ENCODE measurements at places on chromosomes 1 and 21.
A peak's percentile ranks its signal among the peaks of the same experiment; 100 is the strongest.

- DNase-seq: no peak
Measured at GRCh38 chr21:46036696-46037330, 55.2 kb downstream of the COL6A1 start.

DNA sequence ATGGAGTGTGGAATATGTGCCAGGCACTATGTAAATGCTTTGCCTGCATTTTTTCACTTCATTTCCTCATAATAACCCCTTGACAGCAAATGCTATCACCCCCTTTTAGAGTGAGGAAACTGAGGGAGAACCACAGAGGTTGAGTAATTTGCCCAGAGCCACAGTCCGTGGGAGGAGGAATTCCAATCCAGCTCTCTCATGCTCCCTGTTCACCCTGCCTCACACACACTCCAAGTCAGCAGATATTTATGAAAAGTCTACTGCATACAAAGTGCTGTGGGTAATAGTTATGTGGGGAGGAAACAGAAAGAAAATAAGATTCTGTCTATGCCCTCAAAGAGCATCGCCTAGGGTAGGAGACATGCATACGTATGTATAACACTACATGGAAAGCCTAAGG, 30.9 kb upstream of the RBM15 start:
- DNase-seq: no peak

DNA sequence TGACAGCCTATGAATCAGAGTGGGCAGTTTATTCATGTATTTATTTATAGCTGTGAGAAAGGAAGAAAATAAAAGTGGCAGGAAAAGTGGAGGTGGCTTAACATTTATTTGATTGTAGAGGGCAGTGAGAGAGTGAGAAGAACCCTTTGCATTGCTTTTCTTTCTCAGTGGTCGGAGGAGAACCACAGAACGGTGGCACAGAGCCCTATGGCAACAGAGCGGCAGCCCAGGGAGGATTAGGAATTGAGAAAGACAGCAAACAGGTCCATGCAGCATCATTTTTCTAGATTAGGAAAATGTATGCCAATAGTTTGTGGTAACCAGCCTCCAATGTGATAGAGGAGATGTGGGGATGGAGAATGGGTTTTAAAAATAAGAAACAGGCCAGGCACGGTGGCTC, 53.1 kb downstream of the NMNAT2 start:
- DNase-seq: no peak

GRCh38 chr21:31132574-31133242, 94.4 kb upstream of the KRTAP19-8 start:
- DNase-seq: peak; percentile 48

DNA sequence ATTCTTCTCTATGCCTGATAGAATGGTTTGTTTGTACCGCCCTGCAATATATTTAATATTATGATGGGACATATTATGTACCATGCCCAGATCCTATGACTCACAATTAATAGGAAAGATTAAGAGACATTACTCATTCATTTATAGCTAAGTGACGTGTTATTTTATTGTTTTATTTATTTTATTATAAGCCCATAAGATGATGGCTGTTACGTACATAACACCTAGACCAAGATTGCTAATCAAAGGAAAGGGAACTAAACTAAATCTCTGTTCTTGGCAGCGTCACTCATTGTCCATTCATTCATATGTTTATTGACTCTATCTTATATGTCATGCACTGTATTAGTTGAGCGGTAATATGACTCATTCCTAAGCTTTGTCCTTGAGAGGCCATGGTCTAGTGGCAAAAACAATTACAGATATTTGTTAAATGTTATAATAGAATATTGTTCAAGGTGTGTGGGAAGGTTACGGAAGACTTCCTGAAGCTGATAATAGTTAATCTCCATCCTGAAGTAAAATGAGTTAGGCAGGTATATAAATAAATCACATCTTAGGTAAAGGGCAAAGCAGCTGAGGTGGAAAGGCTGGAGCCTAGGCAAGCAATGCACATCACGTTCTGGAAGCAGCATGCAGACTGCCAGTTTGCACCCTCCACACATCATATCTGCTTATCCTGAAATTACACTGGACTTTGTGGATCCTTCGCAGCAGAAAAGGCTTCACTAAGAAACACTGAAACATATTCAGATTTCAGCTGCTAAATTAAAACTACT, 16.6 kb upstream of the CD55 start:
- DNase-seq: no peak
